ENCODE measurements at places on chromosomes 7 and 10.

- DNase-seq, result no peak
These were observed 53.5 kb downstream of the DNAJB9 start for GRCh38 chr7:108623220-108623619.

DNA sequence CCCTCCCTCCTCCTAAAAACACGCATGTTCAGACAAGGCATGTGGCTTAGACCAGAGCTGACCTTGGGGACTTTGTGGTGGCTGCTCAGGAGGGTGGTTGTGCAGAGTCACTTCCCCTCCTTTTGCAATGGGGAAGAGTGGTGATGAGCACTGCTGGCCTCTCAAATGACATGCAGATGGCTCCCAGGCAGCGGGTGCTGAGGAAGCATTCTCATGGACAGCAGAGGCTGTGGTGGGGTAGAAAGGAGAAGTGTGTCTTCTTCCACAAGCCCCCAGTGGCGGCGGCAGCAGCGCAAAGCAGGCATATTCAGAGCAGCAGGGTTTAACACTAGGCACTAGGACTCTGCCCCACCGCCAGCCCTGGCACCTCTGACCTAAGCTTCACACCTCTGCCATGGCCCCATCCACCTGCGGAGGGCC, 105.9 kb upstream of the ANLN start:
- no peak for DNase-seq

- peak; percentile 11 for DNase-seq
These were observed 25.5 kb upstream of the FAM221A start for GRCh38 chr7:23654508-23654907.

- DNase-seq, result no peak
These were observed 9.8 kb upstream of the RTKN2 start for GRCh38 chr10:62278441-62278910.

DNA sequence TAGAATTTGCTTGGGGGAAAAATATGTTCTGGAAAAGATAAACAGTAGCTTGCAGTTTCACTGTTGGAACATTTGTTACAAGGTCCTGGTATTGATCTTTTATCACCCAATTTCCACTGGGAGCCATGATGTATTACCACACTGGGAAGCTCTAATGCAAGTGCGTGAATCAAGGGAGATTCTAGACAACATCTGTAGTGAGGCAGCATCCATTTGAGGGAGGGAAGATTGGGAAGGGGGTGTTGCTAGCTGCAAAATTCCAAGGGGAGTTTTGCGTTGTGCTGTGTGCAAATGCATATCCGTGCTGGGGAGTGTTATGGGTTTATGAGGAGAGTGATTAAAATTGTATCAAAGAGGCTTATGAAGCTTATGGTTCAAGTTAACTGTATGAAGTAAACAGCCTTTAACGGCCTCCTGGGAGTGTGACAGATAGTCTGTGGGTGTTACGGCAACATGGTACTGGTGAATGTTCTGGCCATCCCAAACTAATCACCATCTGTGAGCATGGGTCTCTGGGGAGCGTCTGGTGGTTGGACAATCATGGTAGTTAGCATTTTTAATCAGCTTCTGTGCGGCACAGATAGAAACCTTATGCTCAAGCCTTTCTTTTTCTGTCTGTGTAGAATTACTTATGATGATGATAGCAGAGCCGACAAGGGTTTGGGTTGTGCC, 601.9 kb upstream of the GALNT17 start:
- no peak for DNase-seq

GRCh38 chr10:107443813-107444212, 279.3 kb upstream of the SORCS1 start:
- DNase-seq, result no peak

- DNase-seq, result no peak
These were observed 14.4 kb downstream of the HERPUD2 start for GRCh38 chr7:35680403-35681013.

- no peak for DNase-seq
These were observed 133.9 kb downstream of the ANLN start for GRCh38 chr7:36523371-36524101.

- no peak for DNase-seq
These were observed 105.9 kb downstream of the ACTR3B start for GRCh38 chr7:152865461-152865860.

- no peak for DNase-seq
These were observed 19.4 kb downstream of the LAT2 start for GRCh38 chr7:74228951-74229900.

DNA sequence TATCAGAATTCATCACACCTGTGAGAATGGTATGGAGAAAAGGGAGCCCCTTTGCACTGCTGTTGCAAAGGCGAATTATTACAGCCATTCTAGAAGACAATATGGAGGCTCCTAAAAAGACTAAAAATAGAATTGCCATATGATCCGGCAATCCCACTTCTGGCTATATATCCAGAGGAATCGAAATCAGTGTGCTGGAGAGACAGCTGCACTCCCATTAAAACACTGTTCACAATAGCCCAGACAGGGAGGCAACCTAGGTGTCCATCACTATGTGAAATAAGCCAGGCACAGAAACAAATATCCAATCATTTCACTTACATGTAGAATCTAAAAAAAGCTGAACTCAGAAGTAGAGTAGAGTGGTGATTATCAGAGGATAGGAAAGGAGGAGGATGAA, 26.0 kb upstream of the GJD4 start:
- no peak for DNase-seq

GRCh38 chr7:116180302-116180701, 30.0 kb upstream of the TES start:
- DNase-seq, result no peak

DNA sequence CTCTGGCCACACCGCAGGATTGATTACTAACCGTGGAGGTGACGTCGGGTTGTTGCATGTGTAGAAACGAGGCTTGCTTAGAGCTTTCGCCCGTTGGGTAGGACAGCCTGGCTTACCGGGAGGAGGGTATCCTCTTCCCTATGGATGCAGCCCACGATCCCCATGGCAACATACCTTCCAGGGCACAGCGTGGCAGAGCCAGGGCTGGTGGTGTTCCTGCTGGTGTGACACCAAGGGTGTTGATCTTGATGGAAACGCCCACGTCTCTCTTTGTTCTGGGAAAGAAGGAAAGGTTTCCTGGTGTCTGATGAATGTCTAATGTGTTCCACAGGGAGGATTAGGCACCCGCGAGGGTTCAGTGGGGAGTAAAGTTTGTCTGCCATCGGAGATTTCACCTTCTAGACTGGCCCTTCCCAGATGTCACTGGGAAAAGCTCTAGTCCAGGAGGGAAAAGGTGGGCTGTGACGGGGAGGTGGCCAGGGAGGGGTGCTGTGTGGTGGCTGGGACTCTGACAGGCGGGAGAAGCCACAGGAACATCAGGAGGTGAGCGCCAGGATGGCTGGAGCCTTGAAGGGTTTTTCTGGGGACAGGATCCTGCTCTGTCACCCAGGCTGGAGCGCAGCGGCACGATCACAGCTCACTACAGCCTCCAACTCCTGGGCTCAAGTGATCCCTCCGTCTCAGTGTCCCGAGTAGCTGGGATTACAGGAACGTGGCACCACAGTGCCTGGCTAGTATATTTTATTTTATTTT, 102.1 kb downstream of the CUX1 start:
- DNase-seq, result no peak

GRCh38 chr10:44281089-44281613, 103.7 kb downstream of the CXCL12 start:
- no peak for DNase-seq

GRCh38 chr10:59970396-59971368, 64.3 kb upstream of the CCDC6 start:
- DNase-seq, result no peak

DNA sequence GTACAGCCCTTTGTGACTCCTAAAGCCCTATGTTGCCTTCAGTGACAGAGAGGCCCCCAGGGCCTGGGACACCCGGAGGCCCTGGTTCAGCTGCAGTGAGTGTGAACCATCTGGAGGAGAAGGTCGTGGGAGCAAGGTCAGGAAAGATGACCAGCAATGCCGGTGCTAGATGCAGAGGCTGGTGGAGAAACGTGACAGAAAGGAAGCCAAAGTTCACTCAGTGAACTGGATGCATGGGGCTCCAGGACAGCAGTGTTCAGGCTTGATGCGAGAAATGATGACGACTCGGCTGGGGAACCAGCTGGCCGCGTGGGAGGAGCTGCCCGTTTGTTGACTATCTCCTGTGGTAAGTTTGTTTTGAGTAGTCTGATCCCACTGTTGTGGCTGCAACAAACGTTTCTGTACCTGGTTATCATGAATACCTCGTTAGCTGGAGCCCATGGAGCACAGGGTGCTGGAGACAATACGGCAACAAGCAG, 54.1 kb upstream of the MKRN1 start:
- no peak for DNase-seq

- DNase-seq, result no peak
These were observed 4.4 kb downstream of the PRF1 start for GRCh38 chr10:70597856-70598815.

- DNase-seq, result no peak
These were observed 48.5 kb upstream of the ADGRA1 start for GRCh38 chr10:133039107-133039802.

GRCh38 chr10:112803961-112804401, 146.1 kb upstream of the TCF7L2 start:
- DNase-seq, result no peak

DNA sequence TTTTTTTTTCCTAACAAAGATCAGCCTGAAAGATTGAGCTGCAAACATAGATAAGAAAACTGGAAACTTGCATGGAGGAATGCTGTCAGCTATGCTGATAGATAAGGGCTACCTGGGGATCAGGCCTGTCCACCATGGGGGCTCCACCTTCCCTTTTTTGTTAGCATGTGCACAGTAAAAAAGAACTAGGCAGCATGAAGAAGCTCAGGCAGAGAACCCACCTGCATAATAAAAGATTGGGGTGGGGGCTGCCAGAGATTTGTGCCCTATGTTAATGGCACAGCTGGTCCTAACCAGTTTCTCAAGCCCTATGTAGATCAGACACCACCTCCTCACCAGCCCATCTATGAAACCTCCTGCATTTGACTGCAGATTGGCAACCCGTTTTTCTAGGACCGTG, 45.4 kb upstream of the CACNB2 start:
- no peak for DNase-seq

- no peak for DNase-seq
These were observed 135.2 kb downstream of the GPR37 start for GRCh38 chr7:124630395-124630794.

DNA sequence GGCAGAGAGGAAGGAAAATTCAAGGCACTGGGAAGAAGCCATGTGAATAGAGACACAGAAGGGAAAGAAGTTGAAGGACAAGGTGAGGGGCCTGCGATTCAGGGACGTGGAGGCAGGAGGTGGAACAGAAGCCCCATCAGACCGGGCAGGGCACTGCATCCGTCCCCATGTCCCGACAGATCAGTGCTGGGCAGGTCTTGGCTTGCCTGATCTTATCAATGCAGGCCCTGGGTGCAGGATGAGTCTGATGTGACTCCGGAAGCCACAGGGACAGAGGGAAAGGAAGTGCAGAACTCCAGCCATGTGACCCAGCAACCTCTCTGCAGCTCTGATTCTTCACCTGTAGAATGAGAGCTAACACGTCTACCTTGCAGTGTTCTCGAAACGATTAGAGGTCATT, 136.2 kb upstream of the CTBP2 start:
- DNase-seq, result no peak

GRCh38 chr10:55223352-55223751, 422.3 kb upstream of the PCDH15 start:
- DNase-seq, result no peak

GRCh38 chr10:130003166-130003565, 39.1 kb upstream of the EBF3 start:
- no peak for DNase-seq

GRCh38 chr10:124603376-124604213, 140.6 kb downstream of the FAM53B start:
- no peak for DNase-seq

- DNase-seq, result no peak
These were observed 13.4 kb downstream of the BLNK start for GRCh38 chr10:96257944-96258343.

- DNase-seq, result no peak
These were observed 322.4 kb upstream of the GHITM start for GRCh38 chr10:83816942-83817341.

GRCh38 chr10:29987471-29987870, 71.9 kb downstream of the JCAD start:
- DNase-seq, result no peak

DNA sequence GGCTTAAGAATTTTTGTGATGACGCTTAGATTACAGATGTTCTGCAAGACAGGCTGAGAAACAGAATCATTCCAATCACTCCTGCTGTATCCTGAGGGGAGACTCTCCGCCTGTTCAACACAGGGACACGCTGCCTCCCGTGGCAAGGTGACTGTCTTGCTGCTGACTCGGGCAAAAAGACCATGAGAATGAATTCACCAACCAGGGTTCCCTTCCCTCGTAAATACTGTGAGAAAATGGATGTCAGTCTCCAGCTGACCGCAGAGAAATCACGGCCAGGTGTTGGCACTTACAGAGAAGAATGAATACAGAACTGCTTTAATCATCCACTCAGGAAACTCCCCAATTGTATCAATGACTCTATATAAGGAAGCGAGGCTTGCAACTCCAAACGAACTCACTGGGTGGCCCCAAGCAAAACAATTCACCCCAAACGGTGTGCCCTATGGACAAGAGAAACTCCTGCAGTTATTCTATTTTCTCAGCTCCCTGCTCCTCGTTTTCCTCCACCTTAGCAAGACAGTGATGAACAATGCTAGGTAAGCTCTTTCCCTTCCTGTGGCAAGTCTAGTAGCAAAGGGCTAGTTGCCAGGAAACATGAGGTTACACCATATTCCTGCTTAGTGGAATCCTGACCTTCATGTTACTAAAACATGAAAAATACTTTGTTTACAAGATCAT, 22.8 kb downstream of the GNA12 start:
- DNase-seq, result no peak

- DNase-seq, result peak; percentile 71
These were observed 5.6 kb downstream of the POR start for GRCh38 chr7:75920431-75921161.

GRCh38 chr10:73906524-73907447, 4.1 kb upstream of the PLAU start:
- DNase-seq, result no peak

GRCh38 chr10:131727560-131727959, 173.2 kb upstream of the PPP2R2D start:
- DNase-seq, result no peak

DNA sequence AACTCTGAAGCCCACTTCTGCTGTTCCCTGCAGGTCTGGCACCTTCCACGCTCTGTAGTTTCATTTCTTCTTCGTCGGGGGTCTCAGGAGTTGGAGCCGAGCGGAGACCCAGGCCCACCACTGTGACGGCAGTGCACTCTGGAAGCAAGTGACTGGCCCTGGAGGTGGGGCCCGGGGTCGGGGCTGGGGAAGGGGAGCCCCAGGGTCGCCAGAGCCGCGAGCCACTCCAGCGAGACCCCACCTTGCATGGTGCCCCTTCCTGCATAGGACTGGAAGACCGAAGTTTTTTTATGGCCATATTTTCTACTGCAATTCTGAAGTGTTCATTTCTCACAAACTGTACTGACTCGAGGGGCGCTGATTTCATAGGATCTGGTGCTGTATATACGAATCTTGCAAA, 172.8 kb downstream of the CCDC3 start:
- no peak for DNase-seq

- DNase-seq, result no peak
These were observed 30.3 kb upstream of the CDK1 start for GRCh38 chr10:60747817-60748469.
